NCI-H2081 treated with DMSO at 0.1 percent for 48 hours (cell line): ENCODE measurements at places on chromosomes 1 and 21.
A peak's percentile ranks its signal among the peaks of the same experiment; 100 is the strongest.

DNA sequence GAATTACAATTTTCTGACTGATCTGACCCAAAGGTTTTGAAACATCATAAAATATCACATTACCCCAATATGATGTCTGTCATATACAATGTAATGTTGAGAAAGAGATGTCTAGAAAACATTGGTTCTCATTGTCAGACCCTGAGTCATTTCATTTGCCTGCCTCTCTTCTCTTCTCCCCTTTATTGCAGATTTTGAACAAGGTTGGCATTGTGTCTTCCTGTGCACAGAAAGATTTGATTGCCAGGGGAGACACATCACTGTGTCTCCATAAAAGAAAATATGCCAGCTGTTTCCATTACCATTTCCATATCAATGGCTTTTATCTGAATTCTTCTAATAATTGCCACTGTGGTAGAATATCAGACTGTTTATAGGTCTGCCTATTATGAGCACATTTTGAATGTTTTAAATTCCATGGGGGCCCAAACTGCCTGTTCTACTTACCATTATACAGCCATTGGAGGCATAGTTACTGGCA lies 65.6 kb downstream of the IFI44 start:
- DNase-seq = no peak

GRCh38 chr1:9253004-9253403 lies 18.4 kb downstream of the H6PD start:
- peak; percentile 5 for DNase-seq

DNA sequence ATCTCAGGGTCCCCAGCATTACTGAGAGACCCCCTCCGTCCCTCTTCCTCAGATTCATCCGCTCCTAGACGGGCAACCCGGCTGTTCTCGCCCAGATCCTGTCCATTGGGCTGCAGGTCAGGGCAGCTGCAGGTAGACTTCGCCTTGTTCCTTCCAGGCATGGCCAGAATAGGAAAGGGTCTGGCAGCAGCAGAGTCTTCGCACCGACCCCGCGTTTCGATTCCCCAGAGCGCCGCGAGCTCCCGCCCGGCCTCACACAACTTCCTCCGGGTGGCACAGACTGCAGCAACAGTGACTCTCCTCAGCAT lies 265 bp downstream of the NRDC start:
- DNase-seq = no peak

- no peak for DNase-seq
These were observed 35.5 kb downstream of the SH3GLB1 start for GRCh38 chr1:86739648-86740509.

- DNase-seq = no peak
These were observed 59.3 kb downstream of the MAN1C1 start for GRCh38 chr1:25675729-25676476.

- no peak for DNase-seq
These were observed 267.9 kb downstream of the ZNF326 start for GRCh38 chr1:90262791-90263190.

DNA sequence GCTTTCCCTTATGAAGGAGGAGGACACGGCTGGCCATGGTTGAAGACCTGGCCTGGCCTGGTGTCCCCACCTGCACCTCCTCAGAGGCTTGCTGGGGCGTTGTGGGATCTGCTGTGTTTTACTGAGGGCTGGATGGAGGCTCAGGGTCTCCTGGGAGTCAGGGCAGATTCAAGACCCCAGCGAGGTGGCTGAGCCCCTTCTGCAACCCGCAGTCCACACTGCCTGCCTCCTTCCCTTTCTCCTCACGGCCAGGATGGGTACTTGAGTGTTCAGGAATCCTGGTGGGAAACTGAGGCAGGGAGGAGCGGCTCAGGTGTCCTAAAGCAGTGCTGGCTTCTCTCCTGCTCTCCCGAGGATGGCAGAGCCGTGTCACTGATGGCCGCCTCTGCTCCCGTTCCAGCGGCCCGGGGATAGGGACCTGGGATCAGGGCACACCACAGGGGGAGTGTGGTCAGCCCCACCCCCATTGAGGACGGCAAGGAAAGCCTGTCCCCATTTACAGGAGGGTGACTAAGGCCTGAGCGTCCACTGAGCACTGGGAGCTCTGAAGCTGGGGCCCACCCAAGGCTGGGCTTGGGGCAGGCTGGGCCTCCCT lies 47.5 kb downstream of the TRPM2 start:
- no peak for DNase-seq

GRCh38 chr21:26280148-26280547 lies 109.6 kb upstream of the APP start:
- no peak for DNase-seq

- no peak for DNase-seq
These were observed 87.9 kb downstream of the RGS7 start for GRCh38 chr1:241269116-241269515.

GRCh38 chr1:17287130-17287776 lies 20.7 kb upstream of the PADI4 start:
- no peak for DNase-seq

- no peak for DNase-seq
These were observed 546 bp downstream of the SKI start for GRCh38 chr1:2228694-2229036.
